ENCODE measurements at places on chromosomes 2 and 18.
A peak's percentile ranks its signal among the peaks of the same experiment; 100 is the strongest.

- DNase-seq: peak; percentile 64
Observed at GRCh38 chr18:35005963-35006577, 35.1 kb upstream of the MAPRE2 start.

DNA sequence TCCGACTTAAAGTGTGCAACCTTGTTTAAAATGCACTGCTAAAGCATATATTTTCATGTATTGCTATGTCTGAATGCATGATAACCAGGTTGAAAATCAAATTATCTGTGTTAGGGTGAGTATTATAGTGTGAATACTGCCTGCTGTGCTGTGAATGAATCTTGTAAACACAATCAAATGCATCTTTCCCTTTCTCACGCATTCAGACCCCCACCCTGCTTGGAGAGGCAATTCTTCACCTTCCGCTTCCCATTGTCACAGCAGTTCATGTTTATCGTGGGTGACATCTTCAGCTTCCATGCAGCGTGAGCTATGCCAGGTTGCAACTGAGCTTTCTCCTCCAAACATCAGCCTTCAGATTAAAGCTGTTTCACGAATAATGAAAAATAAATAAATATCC lies 418.0 kb downstream of the MEIS1 start:
- DNase-seq: no peak

DNA sequence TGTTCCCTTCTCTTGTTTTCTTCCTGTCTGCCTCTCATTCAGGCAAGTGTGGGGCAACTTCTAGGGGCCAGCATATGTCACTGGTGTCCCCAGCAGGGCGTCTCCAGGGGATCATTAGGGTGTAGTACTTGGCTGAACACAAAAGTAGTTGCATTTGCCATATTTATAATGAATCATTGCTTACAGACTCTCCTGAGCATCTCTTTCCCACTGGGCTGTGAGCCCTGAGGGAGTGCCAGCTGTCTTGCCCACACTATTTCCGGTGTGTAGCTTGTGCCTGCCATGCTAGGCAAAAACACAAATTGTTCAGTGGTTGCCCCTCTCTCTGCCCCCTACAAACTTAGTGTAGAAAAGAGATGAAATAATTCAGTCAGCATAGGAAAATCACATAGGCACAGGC lies 40.8 kb upstream of the SCLY start:
- no peak for DNase-seq

- no peak for DNase-seq
Observed at GRCh38 chr18:79735071-79735980, 55.7 kb downstream of the CTDP1 start.
